Stimulated activated CD8-positive, alpha-beta memory T cell treated with anti-CD3 and anti-CD28 coated beads, Interleukin-7, amount 100 ng/mL, for 4 hours (primary cell): ENCODE measurements at places on chromosomes 13 and 19.

DNA sequence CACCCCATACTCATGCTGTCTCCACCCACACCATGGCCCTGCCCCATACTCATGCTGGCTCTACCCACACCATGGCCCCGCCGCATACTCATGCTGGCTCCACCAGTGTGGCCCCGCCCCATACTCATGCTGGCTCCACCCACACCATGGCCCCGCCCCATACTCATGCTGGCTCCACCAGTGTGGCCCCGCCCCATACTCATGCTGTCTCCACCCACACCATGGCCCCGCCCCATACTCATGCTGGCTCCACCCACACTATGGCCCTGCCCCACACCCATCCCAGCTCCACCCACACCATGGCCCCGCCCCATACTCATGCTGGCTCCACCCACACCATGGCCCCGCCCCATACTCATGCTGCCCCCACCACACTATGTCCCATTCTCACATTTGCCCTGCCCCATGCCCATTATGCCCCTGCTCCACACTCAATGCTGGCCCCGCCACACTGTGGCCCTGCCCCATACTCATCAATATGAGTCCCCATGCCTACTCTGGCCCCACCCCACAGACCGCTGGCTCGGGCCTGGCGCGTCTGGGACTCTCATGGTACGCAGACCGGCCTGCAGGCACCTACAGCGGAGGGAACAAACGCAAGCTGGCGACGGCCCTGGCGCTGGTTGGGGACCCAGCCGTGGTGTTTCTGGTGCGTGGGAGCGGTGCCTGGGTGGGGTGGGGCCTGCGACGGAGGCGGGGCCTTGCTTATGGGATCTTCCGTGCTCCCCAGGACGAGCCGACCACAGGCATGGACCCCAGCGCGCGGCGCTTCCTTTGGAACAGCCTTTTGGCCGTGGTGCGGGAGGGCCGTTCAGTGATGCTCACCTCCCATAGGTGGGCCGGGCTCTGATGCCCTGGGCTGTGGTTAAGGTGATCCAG, 3.7 kb upstream of the ARHGAP45 start:
- DNase-seq = no peak

DNA sequence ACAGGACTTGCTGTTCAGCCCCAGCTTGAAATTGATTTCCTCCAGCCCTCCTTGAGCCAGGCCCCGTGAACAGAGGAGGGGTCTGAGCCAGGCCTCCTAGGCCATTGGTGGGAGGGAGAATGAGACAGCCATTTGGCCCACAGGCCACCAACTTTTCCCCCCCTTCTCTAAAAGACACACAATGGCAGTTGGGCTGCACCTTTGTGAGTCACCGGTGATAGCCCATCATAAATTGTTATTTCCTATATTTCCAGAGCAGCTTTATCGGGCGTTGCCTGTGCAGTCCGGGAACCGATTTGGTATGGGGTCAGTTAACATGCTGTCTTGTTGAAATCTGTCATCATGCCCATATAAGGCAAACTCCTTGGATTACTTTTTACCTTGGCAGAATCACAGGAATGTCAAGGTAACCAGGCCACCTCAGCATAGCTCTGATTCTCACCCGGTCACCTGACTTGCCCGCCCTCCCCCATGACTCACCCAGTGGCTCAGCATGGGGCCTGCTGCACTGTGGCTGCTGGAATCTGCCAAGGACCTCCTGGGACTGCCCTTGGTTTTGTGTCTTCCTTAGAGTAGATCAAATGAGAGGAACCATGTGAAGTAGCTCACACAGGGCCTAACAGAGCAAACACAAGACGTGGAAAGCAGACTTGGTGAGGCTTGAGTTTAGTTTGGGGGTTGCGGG, 36.1 kb downstream of the ACTN4 start:
- DNase-seq = peak; percentile 50

DNA sequence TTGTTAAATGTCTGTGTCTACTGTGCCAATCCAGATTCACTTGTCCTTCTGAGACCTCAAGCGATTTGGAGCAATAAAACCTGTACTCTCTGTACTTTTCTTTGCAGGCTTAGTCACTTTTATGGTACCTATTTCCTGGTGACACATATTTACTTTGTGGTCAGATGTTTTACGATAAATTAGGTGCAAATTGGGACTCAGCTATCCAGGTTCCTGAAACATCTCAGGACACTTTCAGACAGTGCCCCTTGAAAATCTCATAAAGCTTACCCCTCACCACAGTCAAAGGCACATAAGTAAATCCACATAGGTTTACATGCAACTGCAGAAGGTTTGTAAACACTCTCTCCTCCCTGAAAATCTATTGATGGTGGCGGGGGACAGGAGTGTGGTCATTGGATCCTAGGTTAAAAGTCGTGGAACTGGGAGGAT, 438.8 kb downstream of the EFNB2 start:
- no peak for DNase-seq

DNA sequence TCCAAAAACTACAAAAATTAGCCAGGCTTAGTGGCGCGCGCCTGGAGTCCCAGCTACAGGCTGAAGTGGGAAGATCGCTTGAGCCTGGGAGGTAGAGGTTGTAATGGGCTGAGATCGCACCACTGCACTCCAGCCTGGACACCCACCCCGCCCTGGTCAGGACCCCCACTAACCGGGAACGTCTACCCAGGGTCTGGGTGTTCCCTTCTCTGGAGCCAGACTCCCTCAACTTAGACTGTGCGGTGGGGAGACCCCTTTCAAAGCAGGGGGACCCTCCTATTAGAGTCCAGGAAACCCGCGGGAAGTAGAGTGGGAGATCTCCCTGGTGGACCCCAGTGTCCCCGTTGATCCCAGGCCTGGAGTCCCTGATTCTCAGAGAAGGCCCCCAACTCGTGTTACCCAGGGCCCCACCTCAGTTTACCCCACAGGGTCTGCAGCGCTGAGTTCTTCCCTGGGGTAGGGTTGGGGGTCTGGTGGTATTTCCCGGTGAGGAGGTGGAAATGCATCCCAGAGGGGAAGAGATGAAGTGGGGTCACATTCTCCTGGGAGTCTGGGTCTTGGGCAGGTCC, 6.1 kb upstream of the ARRDC2 start:
- DNase-seq = no peak

- DNase-seq = peak; percentile 29
Observed at GRCh38 chr19:11405846-11406643, 13.1 kb downstream of the RGL3 start.

GRCh38 chr13:97499181-97499580, 65.2 kb downstream of the RAP2A start:
- no peak for DNase-seq

GRCh38 chr19:44807652-44808462, 1.0 kb upstream of the BCAM start:
- DNase-seq = no peak

- no peak for DNase-seq
Observed at GRCh38 chr13:61777271-61777670, 361.6 kb upstream of the PCDH20 start.

- DNase-seq = no peak
Observed at GRCh38 chr19:646779-647565, 7.3 kb downstream of the FGF22 start.

DNA sequence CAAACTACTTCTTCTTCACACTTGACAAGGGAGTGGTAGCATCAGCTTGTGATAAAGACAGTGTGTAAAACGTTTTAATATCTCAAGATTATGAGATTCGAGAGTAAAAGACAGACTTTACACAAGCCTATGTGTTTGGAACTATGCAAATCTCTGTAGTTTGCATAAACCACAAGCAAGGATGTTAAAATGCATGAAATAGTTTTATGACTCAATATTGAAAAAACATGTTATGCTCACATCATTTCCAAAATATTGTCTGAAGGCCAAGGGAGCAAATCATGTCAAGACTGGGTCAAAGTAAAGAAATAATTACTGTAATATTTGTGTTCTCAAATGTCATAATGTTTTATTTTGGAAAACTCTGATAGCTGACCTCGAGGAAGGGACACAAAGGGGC, 316.8 kb upstream of the KLF12 start:
- no peak for DNase-seq

DNA sequence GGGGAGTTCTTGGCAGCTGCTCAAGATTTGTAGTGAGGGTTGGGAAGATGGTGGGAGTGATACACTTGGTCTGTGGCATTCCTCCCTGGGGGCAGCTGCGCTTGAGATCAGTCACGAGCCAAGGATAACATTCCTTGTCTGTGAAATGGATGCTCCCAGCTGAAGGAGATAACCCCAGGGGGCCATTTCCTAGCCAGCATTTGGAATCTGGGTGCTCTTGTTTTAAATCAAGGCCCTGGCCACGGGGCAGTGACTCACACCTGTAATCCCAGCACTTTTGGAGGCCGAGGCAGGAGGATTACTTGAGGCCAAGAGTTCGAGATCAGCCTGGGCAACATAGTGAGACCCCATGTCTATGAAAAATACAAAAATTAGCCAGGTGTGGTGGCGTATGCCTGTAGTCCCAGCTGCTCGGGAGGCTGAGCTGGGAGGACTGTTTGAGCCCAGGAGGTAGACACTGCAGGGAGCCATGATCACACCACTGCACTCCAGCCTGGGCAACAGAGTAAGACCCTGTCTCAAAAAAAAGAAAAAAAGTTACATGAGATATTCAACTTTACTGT, 4.6 kb downstream of the PKN1 start:
- DNase-seq = no peak

DNA sequence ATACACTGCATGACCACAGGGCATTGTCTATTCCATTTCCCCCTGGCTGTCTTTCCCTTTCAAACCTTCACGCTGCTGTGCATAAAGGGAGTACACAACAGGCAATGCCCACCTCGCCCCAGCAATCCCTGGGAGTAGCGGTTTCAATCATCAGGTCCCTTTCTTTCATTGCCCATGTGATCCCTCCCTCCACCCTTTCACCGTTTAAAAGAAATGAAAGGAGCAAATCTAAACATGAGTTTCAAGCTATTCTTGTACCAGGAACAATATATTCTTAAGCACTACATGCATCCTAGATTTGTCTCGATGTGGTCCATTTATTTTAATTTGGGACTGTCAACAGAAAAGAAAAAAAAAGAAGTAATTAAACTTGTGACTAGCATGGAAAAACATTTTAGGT, 123.4 kb upstream of the ARGLU1 start:
- DNase-seq = no peak

DNA sequence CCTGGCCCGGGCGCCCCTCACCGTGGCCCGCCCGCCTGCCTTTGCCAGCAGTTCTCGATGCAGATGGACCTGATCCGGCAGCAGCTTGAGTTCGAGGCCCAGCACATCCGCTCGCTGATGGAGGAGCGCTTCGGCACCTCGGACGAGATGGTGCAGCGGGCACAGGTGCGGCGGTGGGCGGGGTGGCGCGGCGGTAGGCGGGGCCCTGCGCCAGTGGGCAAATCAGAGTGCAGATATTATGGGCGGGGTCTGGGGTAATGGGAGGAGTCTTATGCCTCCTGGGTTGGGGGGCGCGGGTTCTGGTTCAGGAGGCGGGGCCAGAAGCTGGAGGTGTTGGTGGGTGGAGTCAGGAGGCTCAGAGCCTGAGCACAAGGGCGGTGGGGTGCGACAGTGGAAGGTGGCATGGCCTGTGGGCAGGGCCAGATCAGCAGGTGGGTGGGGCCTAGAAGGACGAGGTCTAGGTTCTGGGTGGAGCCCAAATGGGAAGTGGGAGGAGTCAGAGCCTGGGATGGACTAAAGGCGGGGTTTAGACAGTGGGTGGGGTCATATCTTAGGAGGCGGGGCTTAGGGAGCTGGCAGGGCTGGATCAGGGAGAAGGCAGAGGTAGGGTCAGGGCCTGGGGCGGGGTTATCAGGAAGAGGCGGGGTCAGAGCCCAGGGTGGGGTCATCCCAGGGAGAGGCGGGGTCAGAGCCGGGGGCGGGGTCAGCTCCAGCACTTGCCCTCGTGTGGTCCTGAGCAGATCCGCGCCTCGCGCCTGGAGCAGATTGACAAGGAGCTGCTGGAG, 5.6 kb downstream of the APC2 start:
- DNase-seq = no peak

DNA sequence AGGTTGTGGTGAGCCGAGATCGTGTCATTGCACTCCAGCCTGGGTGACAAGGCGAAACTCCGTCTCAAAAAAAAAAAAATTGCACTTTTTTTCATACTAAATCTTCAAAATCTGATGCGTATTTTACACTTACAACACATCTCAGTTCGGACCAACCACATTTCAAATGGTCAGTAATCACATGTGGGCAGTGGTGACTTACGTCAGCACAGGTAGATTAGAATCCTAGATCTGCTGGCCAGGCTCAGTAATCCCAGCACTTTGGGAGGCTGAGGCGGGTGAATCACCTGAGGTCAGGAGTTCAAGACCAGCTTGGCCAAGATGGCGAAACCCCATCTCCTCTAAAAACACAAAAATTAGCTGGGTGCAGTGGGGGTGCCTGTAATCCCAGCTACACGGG, 1.6 kb upstream of the FARSA start:
- DNase-seq = no peak

- no peak for DNase-seq
Observed at GRCh38 chr19:7004313-7004931, 16.8 kb downstream of the MBD3L2B start.

GRCh38 chr19:1047696-1048147, 7.8 kb downstream of the ABCA7 start:
- DNase-seq = no peak

DNA sequence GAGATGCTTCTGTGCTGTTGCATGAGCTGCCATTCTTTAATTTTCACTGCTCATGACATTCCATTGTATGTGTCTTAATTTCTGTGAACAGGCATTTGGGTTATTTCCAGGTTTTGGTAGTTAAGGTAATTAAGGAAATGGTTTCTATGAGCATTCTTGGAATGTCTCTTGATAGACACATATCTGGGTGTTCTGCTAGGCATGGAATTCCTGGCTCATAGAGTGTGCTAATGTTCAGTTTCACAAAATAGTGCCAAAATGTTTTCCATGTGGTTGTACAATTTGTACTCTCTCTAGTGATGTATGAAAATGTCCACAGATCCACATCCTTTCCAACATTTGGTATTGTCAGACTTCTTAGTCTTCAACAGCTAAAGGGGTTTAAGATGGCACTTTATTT, 680.9 kb upstream of the SGCG start:
- no peak for DNase-seq

GRCh38 chr13:61406275-61406674, 9.4 kb downstream of the PCDH20 start:
- no peak for DNase-seq

GRCh38 chr13:48859272-48860105, 116.2 kb upstream of the FNDC3A start:
- DNase-seq = no peak

GRCh38 chr13:71090990-71091389, 776.0 kb downstream of the DACH1 start:
- no peak for DNase-seq
